Ovary (tissue), 10 donors: ENCODE measurements at places on chromosomes 1 and 21. TPM values are rescaled to one million over a fixed set of nuclear protein-coding genes. Genes with fewer than 3 reads are reported as not detected.

Gene NMNAT2
- polyA plus RNA-seq = 0.67 TPM

Gene NBPF4
- polyA plus RNA-seq = 0.13 TPM

Gene CA6
- not detected for polyA plus RNA-seq

Gene EXO5
- 4.7 TPM for polyA plus RNA-seq

- peaks cover 4% of the 10 kb centered on the region for H3K4me1 ChIP-seq
- H3K27me3 ChIP-seq = no peaks in the 10 kb centered on the region
- H3K36me3 ChIP-seq = no peaks in the 10 kb centered on the region
- H3K4me3 ChIP-seq = no peak overlapping the region
- no peak for DNase-seq
Measured at GRCh38 chr1:7375329-7375728, 395.8 kb upstream of the VAMP3 start.

GRCh38 chr1:36843906-36844610 is 190.3 kb downstream of the GRIK3 start:
- no peaks in the 10 kb centered on the region for H3K27me3 ChIP-seq
- DNase-seq = no peak
- H3K4me3 ChIP-seq = no peak overlapping the region
- no peak overlapping the region for H3K27ac ChIP-seq
- H3K36me3 ChIP-seq = no peaks in the 10 kb centered on the region
- H3K4me1 ChIP-seq = no peaks in the 10 kb centered on the region

GRCh38 chr1:173532237-173532636 is 55.1 kb downstream of the PRDX6 start:
- no peak overlapping the region for H3K4me3 ChIP-seq
- no peaks in the 10 kb centered on the region for H3K36me3 ChIP-seq
- no peak for DNase-seq
- no peaks in the 10 kb centered on the region for H3K27me3 ChIP-seq
- H3K27ac ChIP-seq = no peak overlapping the region

GRCh38 chr1:109502364-109502851 is 7.1 kb downstream of the AMIGO1 start:
- no peaks in the 10 kb centered on the region for H3K36me3 ChIP-seq
- no peak overlapping the region for H3K4me3 ChIP-seq
- H3K4me1 ChIP-seq = peaks cover 19% of the 10 kb centered on the region
- DNase-seq = no peak
- no peak overlapping the region for H3K27ac ChIP-seq
- H3K27me3 ChIP-seq = no peaks in the 10 kb centered on the region

DNA sequence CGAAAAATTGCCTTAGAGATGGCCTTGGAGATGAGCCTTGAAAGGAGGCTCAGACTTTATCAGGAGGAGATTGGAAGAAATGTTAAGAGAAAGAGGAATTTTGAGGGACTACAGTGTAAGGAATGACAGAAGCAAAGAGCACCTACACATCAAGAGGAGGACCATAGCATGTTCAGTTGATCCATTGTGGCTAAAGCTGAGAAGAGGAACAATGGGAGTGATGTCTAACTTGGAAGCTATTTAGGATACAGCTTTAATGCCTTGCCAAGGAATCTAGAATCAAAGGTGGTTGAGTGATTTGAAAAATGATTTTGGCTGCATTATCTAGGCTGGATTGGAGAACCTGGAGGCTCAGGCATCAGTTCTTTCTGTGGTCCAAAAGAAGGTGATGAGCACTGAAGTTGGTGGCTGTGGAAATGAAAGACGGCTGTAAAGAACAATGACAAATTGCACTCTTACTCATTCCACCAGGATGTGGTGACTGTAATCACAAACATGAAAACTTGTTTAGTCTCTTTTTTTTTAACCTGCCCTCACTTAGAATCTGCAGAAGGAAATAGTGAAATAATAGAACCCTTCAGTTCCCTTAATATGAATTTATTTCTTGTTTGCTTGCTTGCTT is 11.3 kb downstream of the FAM20B start:
- H3K27ac ChIP-seq = no peak overlapping the region
- H3K36me3 ChIP-seq = no peaks in the 10 kb centered on the region
- peaks cover 15% of the 10 kb centered on the region for H3K4me1 ChIP-seq
- H3K4me3 ChIP-seq = no peak overlapping the region
- H3K27me3 ChIP-seq = no peaks in the 10 kb centered on the region

- H3K4me1 ChIP-seq = peaks cover under 1% of the 10 kb centered on the region
- H3K27ac ChIP-seq = no peak overlapping the region
- no peak overlapping the region for H3K4me3 ChIP-seq
- no peaks in the 10 kb centered on the region for H3K36me3 ChIP-seq
- no peaks in the 10 kb centered on the region for H3K27me3 ChIP-seq
Measured at GRCh38 chr1:25573591-25573930, 30.2 kb downstream of the LDLRAP1 start.

GRCh38 chr1:193181536-193181935 is 4.9 kb downstream of the B3GALT2 start:
- H3K4me1 ChIP-seq = no peaks in the 10 kb centered on the region
- no peak overlapping the region for H3K4me3 ChIP-seq
- no peaks in the 10 kb centered on the region for H3K27me3 ChIP-seq
- DNase-seq = no peak

GRCh38 chr1:46131712-46132528 is 509 bp downstream of the PIK3R3 start:
- peak overlapping the region; percentile 83 for H3K4me3 ChIP-seq
- H3K36me3 ChIP-seq = no peaks in the 10 kb centered on the region
- no peaks in the 10 kb centered on the region for H3K27me3 ChIP-seq
- DNase-seq = peak; percentile 21
- peak overlapping the region; percentile 97 for H3K27ac ChIP-seq
